Activated CD4-positive, alpha-beta memory T cell treated with anti-CD3 and anti-CD28 coated beads, Interleukin-2, amount 10 ng/mL, durations not matched to agents 7 days and 5 days (primary cell): ENCODE measurements at places on chromosomes 1 and 21.
A peak's percentile ranks its signal among the peaks of the same experiment; 100 is the strongest.

- H3K27ac ChIP-seq = no peak overlapping the region
- no peak for DNase-seq
- no peaks in the 10 kb centered on the region for H3K36me3 ChIP-seq
- no peak overlapping the region for H3K4me3 ChIP-seq
Measured at GRCh38 chr1:206633708-206634121, 1.6 kb upstream of the DYRK3 start.

GRCh38 chr1:84370831-84371394 lies 27.4 kb upstream of the DNASE2B start:
- no peaks in the 10 kb centered on the region for H3K36me3 ChIP-seq
- no peaks in the 10 kb centered on the region for H3K27me3 ChIP-seq
- no peak overlapping the region for H3K27ac ChIP-seq
- no peaks in the 10 kb centered on the region for H3K4me1 ChIP-seq

DNA sequence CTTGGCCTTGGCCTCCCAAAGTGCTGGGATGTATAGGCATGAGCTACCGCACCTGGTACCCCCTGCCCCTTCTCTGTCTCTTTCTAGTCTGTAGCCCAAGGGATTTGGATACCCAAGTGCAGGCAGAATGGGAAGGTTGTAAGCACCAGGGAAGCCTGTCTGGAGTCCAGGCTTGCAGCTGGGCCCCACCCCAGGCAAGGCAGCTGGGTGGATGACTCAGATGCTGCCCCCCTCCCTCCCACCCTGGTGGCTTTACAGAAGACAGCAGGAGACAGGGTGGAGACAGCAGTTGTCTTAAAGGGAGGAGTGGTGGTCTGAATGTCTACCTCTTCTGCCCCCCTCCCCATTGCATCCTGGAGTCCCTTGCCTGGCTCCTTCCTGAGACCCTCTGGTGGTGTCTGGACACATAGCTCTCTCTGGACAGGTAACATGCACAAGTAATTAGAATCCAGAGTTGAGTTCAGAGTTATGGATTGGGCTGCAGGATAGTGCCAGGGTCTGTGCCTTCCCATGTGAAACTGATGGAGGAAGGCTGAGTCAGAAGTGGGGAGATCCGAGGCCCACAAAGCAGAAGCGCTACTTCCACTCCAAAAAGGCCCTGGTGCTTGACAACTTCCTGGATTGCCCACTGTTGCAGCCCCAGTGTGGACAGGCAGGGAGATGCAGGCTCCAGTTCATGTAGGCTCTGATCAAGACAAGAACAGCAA lies 5.1 kb downstream of the LMNA start:
- no peaks in the 10 kb centered on the region for H3K27me3 ChIP-seq
- peak overlapping the region; percentile 2 for H3K27ac ChIP-seq
- peaks cover 73% of the 10 kb centered on the region for H3K4me1 ChIP-seq
- H3K36me3 ChIP-seq = peaks cover 2% of the 10 kb centered on the region
- no peak for DNase-seq

- peaks cover 22% of the 10 kb centered on the region for H3K4me1 ChIP-seq
- no peak overlapping the region for H3K4me3 ChIP-seq
- no peaks in the 10 kb centered on the region for H3K36me3 ChIP-seq
- peak; percentile 63 for DNase-seq
Measured at GRCh38 chr1:156684227-156684782, 7.1 kb upstream of the NES start.

DNA sequence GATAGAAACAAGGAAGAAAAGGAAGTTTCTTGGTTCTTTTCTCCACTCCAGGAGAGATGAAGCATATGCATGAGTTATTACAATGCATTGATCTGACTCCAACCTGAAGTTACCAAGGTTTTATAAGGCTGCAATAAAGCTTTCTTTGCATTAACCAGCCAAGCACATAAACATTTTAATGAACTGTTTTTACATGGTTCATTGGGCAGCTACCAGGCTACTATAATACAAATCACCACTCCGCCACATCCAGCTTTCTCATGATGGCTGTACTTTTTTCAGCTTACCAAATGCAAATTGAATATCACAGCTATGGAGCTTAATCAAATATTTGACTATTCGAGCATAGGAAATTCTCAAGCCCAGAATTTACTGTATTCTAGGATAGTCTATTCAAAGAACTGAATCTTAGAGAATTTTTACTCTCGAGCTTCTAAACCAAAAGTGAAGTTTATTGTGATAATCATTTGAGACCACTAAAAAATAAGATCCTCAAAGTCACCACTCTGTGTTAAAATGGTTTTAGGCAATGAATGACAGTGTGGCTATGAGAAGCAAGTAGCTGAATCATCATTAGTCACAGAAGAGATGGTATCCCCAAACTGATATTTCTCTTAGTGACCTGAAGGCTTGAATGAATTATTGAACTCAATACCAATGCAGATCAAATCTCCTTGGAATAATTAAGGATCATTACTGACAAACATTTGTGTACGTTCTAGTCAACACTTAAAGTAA lies 58.6 kb upstream of the ZNF281 start:
- H3K27me3 ChIP-seq = peaks cover 20% of the 10 kb centered on the region
- peaks cover 18% of the 10 kb centered on the region for H3K4me1 ChIP-seq
- H3K36me3 ChIP-seq = no peaks in the 10 kb centered on the region
- no peak overlapping the region for H3K27ac ChIP-seq
- DNase-seq = no peak

GRCh38 chr1:77582905-77583304 lies 99.6 kb downstream of the ZZZ3 start:
- H3K27ac ChIP-seq = no peak overlapping the region
- DNase-seq = no peak
- no peaks in the 10 kb centered on the region for H3K27me3 ChIP-seq
- H3K4me1 ChIP-seq = no peaks in the 10 kb centered on the region
- H3K36me3 ChIP-seq = peaks cover 33% of the 10 kb centered on the region
- no peak overlapping the region for H3K4me3 ChIP-seq

- H3K27me3 ChIP-seq = peaks cover 4% of the 10 kb centered on the region
- no peaks in the 10 kb centered on the region for H3K4me1 ChIP-seq
- no peak for DNase-seq
Measured at GRCh38 chr1:21643624-21644023, 25.5 kb downstream of the RAP1GAP start.

GRCh38 chr1:227941509-227942020 lies 6.2 kb downstream of the WNT9A start:
- no peak overlapping the region for H3K4me3 ChIP-seq
- H3K36me3 ChIP-seq = peaks cover 10% of the 10 kb centered on the region
- H3K4me1 ChIP-seq = peaks cover 8% of the 10 kb centered on the region
- H3K27me3 ChIP-seq = peaks cover 5% of the 10 kb centered on the region
- H3K27ac ChIP-seq = no peak overlapping the region

DNA sequence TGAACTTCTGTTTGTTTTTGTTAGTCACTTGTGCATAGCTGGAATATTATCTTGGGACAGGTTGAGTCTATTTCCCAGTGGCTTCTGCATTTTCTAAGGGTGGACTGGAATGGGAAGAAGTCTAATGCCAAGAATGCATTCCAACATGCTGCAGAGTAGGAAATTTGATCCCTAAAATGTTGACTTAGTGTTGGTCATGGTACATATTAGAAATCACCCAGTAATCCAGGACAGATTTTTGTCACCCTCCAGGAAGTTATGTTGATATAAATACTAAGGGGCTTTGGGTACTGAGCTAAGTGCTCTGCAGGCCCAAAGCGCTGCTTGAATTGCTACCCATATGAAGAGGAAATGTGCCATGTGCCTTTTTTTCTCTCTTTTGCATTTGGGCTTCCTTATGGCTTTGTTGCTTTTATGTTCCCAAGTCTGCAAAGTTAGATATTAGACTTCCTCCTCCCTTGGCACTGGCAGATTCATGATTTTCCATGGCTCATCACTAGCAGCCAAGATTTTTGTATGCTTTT lies 10.0 kb downstream of the ARID1A start:
- peaks cover 33% of the 10 kb centered on the region for H3K4me1 ChIP-seq
- no peaks in the 10 kb centered on the region for H3K27me3 ChIP-seq
- no peak for DNase-seq
- peaks cover 53% of the 10 kb centered on the region for H3K36me3 ChIP-seq
- no peak overlapping the region for H3K4me3 ChIP-seq

DNA sequence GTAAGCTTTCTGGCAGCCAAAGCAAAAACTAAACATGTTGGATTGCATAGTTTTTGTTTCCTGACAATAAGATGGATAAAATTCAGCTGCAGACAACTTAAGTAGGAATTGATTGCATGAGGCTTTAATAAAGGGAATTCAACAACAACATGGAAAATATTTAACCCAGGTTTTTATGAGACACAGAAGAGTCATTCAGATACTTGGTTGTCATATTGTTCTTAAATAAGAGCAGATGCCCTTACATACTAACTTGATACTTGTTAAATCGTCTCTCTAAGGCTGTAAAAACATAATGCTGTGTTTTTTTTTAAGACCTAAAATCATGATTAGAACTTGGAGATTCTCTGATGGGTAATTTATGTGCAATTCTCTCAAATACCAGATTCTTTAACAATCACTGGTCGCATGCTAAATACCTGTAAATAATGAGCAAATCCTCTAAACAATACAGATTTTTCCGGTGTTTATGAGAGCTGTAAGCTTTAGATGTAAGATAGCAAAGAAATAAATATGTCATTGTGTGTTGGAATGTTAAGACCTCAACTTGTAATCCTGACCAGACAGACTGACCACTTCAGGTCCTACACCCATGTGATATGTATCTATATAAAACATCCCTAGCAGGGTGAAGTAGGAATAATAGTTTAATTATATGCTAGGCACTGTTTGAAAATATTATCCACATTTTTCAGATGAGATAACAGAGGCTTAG lies 37.8 kb upstream of the CD34 start:
- peaks cover 15% of the 10 kb centered on the region for H3K27me3 ChIP-seq
- no peak overlapping the region for H3K4me3 ChIP-seq
- no peaks in the 10 kb centered on the region for H3K4me1 ChIP-seq
- H3K27ac ChIP-seq = no peak overlapping the region
- H3K36me3 ChIP-seq = no peaks in the 10 kb centered on the region

DNA sequence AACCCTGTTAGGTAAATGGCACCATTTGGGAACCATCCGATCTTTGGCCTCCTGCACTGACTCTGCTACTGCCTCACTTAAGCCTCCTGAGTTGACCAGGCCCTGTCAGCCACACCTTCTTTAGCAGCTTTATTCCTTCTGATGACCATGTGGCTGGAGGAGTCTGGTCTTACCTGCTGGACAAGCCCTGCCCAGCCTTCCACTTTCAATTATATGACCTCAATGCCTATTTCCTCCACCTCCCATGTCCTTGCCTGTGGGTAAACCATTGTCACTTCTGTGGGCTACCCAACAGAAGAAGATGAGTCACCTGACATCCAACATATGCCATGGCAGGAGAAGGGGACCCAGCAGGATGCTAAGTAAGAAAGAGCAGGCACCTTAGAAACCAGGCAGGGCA lies 393.8 kb downstream of the NTNG1 start:
- no peak overlapping the region for H3K4me3 ChIP-seq
- no peaks in the 10 kb centered on the region for H3K36me3 ChIP-seq
- no peak overlapping the region for H3K27ac ChIP-seq
- no peaks in the 10 kb centered on the region for H3K4me1 ChIP-seq
- H3K27me3 ChIP-seq = no peaks in the 10 kb centered on the region

DNA sequence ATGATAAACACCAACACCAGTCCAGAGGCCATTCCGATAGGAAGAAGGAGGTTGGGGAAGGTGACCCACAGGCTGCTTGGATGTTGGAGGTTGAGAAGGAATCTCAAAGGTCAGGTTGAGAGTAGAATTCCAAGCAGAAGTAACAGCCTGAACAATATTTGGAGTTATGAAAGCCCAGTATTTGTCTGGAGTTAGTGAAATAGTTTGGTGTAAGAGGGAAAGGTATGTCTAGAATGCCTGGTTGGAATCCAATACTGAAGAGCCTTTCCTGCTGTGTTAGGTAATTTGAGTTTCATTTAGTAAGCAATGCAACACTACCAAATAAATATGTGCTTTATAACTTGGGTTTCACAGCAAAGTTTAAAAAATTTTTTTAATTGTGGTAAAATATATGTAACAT lies 70.5 kb upstream of the MCOLN3 start:
- no peak for DNase-seq
- H3K27me3 ChIP-seq = peaks cover 14% of the 10 kb centered on the region
- H3K4me3 ChIP-seq = no peak overlapping the region
- H3K4me1 ChIP-seq = peaks cover 4% of the 10 kb centered on the region
